ENCODE measurements at places on chromosomes 1 and 21.
A peak's percentile ranks its signal among the peaks of the same experiment; 100 is the strongest.

- DNase-seq = no peak
Measured at GRCh38 chr21:46151261-46151988, 4.0 kb downstream of the FTCD start.

DNA sequence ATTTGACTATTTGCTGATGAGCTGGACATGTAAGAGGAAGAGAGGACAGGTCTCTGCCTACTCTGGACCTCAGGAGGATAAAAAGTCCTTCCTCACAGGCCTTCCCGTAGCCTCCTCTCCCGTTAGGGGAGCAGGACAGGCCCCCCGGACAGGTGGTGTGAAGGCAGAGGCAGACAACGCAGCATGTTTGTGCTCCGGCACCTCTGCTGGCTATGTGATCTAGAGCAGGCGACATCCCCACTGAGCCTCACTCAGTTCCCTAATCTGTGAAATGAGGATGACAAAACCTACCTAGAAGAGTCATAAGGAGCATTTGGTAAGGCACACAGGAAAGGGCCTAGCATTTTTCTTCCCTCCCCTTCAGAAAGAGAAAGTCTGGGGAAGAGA lies 34.8 kb downstream of the KIAA1614 start:
- DNase-seq = no peak

- DNase-seq = no peak
Measured at GRCh38 chr1:22636927-22637326, 499 bp downstream of the C1QA start.

DNA sequence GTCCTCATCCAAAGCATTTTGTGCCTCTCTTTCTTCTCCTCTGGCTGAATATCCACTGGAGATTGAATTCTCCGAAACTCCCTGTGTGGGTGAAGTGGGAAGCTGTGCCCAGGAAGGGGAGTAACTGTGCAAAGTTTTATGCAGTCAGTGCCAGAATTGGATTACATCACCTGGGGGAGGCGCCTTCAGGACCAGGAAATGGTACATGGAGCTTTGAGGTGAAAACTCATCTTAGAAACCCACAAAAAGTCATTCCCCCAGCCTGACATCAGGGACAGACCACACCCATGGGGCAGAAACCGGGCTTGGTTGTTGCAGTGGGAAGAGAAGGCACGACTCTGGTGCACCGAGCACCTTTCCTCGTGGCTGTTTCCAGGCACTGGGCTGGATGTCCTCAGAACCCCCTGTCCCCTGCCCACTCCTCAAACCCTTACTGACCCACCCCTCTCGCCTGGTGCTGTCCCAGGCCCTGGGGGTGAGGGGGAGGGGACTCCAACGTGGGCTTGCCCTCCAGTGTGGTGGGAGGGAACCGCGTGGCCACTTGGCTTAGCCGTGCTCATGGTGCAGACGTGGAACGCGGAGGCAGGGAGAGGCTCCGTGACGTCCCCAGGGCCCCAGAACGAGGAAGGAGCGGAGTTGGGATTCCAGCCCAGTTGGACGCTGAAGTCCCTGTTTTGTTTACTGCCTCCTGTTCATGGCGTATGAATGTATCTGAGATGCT lies 15.7 kb downstream of the TFF3 start:
- DNase-seq = no peak

- DNase-seq = no peak
Measured at GRCh38 chr1:66013371-66013770, 220.7 kb downstream of the PDE4B start.

GRCh38 chr21:17780539-17780938 lies 38.6 kb downstream of the C21orf91 start:
- DNase-seq = peak; percentile 63

- DNase-seq = no peak
Measured at GRCh38 chr1:108831225-108831624, 25.7 kb downstream of the AKNAD1 start.

- no peak for DNase-seq
Measured at GRCh38 chr1:39034114-39034654, 8.0 kb downstream of the NDUFS5 start.

DNA sequence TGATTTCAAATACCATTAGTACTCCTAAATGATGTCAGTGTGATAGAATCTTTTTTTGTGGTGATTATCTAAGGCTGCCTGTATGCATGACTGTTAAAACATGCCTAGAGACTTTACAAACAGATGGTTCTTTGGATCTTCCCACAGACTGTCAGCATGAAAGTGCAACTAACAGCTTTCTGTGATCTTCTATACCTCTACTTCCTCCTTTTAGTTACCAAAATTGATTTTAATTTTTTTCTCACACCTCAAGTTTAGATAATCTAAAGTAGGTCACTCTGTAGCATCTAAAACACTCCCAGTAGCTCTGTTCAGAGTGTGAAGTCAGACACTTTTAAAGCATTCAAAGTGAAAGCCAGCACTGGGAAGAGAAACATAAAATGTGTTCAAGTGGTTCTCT lies 534.5 kb downstream of the PTPRC start:
- no peak for DNase-seq

DNA sequence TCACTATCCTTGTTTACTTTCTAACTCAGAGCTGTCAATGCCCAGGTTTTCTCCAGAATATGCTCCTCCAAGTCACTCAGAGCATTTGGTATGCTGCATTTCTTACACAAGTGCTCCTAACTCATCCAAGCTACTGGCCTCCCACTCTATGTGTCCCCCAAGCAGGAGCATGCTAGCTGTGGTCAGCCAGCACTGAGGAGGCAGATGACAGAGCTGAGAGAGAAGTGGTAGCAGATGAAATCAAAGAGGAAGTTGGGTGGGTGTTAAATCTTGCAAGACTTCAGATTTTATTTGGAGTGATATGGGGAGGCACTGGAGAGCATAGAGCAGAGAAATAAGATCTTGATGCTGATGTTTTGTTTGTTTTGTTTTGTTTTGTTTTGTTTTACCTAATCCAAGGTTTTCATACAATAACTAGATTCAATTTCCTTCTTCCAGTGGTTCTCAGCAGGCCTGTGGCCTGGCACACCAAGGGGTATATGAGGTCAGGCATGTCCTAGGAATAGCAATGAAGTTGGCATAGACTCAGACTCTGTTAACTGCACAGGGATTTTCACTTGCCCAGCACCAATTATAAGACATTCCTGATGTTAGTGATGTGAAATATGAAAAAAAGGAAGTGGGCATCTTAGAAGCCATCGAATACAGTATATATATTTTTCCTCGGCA lies 3.1 kb upstream of the PGBD5 start:
- no peak for DNase-seq

DNA sequence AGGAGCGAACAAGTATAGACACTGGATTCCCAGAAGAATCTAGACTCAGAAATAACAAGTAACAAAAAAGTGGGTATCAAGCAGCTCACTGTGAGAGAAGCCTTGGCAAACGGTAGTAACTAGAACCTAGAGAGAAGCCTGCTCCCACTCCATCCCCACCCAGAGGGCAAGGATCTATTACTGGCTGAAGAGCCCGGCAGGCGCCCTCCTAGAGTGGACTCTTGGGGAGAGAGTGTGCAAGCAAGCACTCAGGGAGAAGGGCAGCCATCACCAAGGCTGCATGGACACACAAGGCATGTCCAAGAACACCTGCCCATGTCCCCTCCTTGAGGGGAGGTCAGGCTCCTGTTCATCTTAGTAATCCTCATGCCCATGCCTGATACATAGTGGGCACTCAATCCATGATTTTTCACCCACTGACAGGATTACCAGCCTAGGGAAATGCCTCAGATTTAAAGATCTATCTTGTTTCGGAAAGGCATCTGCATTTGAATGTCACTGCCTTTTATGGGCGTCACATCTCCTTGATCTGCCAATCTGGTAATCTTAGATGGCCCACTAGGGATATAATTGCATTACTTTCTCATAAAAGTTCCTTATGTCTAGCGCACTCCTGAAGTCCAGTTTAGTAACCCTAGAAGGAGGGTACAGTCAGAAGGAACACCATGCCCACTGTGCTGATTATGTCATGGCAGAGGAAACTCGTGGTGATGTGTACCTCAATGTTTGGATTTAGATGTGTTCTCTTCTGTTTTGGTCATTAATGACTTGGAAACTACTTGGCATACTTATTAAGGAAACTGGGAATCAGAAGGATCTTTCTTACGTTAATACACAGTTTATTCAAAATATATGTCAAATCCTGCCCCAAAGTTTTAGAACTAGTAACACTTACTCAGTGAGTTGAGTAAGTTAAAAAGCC lies 14.4 kb downstream of the CNN3 start:
- no peak for DNase-seq

DNA sequence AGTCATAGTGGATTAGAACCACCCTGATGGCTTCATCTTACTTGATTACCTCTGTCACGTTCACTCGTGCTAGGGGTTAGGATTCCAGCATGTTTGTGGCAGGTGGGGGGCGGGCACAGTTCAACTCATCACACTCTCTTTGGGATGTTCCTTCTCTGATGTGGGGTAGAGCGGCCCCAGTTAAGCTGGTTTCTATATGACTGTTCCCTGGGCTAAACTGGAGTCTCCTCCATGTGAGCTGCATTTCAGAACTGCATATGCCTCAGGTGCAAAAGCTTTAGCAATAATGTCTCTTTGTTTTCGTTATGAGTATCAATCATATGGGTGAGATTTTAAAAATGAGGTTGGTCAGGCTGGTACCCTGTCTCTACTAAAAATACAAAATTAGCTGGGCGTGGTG lies 393.2 kb downstream of the RPS6KC1 start:
- DNase-seq = no peak

DNA sequence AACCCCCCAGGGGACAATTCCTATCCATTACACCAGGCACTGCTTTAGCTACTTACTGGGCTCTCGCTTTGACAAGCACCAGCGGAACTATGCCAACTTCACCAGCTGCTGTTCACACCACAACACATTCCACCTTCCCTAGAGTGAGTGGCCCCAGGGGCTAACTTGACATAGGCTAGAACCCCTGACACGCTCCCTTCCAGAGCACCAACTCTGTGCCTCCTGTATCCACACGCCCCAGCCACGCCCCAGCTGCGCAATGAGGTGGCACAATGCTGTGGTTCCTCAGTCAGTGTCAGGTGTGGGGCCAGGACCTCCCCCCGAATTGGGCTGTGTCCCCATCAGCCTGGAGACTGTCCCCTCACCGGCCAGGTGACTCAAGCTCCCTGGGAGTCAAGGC lies 11.7 kb upstream of the FGR start:
- no peak for DNase-seq

GRCh38 chr1:182601416-182601786 lies 2.8 kb downstream of the RGS16 start:
- peak; percentile 33 for DNase-seq

GRCh38 chr1:20634594-20635084 lies 1.4 kb downstream of the PINK1 start:
- no peak for DNase-seq

- DNase-seq = no peak
Measured at GRCh38 chr1:65910432-65910831, 117.7 kb downstream of the PDE4B start.

GRCh38 chr1:18200136-18200717 lies 92.6 kb downstream of the IGSF21 start:
- no peak for DNase-seq
